NCI-H345 (cell line): ENCODE measurements at places on chromosomes 1 and 21.

DNA sequence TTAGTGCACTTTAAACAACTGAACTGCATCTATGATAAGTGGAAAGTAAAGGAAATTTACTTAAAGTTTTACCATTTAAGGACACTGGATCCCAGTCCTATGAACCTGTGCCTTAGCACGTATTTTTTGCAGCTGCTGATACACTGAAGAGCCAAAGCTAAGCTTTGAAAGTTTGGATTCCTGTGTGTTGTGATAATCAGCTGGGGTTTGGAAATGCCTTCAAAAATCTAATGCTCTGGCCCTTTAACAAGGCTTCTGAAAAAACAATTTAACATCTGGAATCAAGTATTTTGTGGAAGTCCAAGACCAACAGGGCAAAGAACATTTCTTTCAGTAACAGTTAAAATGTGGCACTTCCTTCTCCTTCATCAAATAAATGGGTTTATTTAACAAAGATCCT, 51.8 kb downstream of the DDAH1 start:
- no peak for DNase-seq

- no peak for DNase-seq
Observed at GRCh38 chr21:36564647-36565046, 84.7 kb upstream of the CLDN14 start.

GRCh38 chr1:39672551-39672947, 642 bp upstream of the NT5C1A start:
- DNase-seq = no peak

GRCh38 chr1:230713138-230713537, 784 bp downstream of the AGT start:
- DNase-seq = no peak

DNA sequence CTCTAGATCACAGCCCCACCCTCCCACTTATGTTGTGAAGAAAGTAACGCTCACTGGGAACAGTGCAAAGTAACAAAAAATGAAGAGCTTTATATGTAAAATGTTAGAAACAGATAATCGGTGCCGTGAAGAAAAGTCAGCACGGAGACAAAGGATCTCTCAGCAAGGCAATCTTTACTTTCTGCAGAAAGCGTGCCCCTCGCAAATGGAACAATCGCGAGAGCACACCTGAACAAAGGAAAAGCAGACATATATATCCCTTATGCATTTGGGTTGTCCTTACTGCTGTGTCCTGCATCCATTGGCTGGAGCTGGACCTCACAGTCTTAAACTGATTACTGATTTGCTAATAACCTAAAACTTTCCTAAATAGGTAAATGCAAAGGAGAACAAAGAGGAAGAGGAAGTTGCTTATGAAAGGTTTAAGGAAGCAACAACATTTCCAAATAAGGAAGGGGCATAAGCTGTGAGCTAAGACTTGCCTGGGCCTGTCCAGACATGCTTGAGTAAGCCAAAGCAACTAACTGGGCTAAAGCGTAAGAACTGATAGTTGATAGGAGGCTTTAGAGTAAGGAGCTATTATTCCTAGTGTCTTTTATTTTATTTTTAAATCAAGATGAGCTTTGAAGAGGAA, 89.7 kb downstream of the GTF2B start:
- DNase-seq = no peak

DNA sequence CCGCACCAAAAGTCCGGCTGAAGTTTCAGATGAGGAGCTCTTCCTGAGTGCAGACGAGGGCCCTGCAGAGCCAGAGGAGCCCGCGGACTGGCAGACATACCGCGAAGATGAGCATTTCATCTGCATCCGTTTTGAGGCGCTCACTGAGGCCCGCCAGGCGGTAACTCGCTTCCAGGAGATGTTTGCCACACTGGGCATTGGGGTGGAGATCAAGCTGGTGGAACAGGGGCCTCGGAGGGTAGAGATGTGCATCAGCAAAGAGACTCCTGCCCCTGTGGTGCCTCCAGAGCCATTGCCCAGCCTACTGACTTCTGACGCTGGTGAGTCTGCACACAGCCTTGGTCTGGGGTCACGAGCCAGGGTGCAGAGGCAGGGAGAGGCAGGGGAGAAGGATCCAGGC, 84.7 kb downstream of the TRIM11 start:
- DNase-seq = no peak

- no peak for DNase-seq
Observed at GRCh38 chr1:12621346-12622335, 3.6 kb upstream of the DHRS3 start.
